ENCODE measurements at places on chromosomes 6 and 20.

GRCh38 chr6:113650610-113650979 is 206.6 kb upstream of the MARCKS start:
- DNase-seq = no peak

DNA sequence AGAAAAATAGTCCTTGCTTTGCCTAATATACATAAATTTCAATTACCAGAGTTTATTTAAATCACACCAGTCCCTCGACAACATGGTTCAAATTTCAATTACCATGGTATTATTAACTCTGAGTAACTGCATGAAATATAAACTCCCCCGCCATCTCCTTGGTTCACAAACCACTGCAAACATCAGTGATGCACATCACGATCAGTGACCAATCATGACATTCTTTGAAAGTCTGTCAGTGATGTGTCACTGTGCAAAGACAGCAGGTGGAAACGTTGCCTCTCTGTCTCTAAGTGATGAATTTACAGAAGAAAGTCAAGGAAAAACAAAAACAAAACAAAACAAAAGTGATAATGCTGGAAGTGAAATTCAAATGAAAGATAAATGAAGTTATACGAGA is 86.7 kb downstream of the TASP1 start:
- DNase-seq = no peak

- peak; percentile 44 for DNase-seq
These were observed 164.4 kb upstream of the KCNG1 start for GRCh38 chr20:51187261-51187660.

GRCh38 chr6:97841763-97842162 is 558.7 kb upstream of the MMS22L start:
- DNase-seq = peak; percentile 1

Data from fibroblast of villous mesenchyme (primary cell).